Glutamatergic neuron (in vitro differentiated cells): ENCODE measurements at places on chromosomes 16 and 17. TPM values are rescaled to one million over a fixed set of nuclear protein-coding genes. Genes with fewer than 3 reads are reported as not detected.

Gene CD19
- total RNA-seq, result 0.27 TPM

Gene LGALS9B
- total RNA-seq, result not detected

Gene KRTAP4-2
- total RNA-seq, result not detected

Gene KRT39
- total RNA-seq, result not detected

Gene HOXB2
- total RNA-seq, result 12.7 TPM

Gene TPSB2
- not detected for total RNA-seq

Gene GABARAP
- 908 TPM for total RNA-seq

Gene GP2
- total RNA-seq, result not detected

Gene PRSS8
- total RNA-seq, result not detected

Gene ASPSCR1
- total RNA-seq, result 51.7 TPM

Gene ENPP7
- not detected for total RNA-seq
